Cerebellar nuclear complex (tissue), 1 donor: ENCODE measurements at places on chromosomes 7 and 10.

DNA sequence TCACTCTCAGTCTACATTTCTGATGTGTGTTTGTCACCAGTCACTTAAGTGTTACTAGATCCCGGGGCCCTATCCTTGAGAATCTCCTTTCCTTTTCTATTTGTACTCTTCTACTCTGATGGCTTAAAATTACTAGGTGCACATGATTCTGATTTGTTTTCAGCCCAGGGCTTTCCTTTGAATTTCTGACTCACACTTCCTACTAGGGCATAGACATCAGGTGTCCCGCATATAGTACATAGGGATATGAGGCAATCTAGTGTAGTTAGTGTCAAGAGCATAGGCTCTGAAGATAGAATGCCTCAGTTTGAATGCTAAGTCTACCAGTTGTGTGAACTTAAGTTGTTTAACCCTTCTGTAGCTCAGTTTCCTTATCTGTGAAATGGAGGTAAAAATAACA, 49.4 kb upstream of the LRRN3 start:
- DNase-seq = no peak

GRCh38 chr10:92327445-92328433, 36.8 kb downstream of the MARCHF5 start:
- no peak for DNase-seq

DNA sequence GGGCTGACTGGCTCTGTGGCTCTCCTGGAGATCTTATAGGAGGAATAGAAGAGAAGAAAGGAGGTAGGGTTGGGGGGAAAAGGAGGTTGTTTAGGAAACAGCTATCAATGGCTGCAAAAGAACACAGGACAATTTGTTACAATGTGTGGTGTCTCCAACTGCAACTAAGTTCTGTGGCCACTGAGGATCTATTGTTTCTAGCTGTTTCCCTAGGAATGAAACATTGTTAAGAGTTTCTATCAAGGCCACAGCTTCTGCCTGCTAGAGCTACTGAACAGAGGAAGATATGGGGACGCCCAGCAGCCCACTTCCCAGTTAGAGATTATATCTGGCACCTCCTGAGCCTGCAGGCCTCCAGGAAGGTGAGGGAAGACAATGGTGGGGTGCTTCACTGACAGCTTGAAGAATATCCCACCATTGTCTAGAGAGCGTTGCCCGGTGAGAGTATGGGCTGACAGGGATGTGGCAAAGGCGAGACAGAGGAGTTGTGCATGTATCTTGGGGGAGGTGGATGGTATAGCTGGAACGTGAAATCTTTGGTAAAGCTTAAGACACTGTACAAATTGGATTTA, 4.0 kb downstream of the SCD start:
- no peak for DNase-seq

- DNase-seq = no peak
These were observed 150.2 kb downstream of the VPS50 start for GRCh38 chr7:93382362-93382761.

GRCh38 chr10:28467615-28468014, 65.3 kb upstream of the WAC start:
- DNase-seq = no peak

GRCh38 chr10:117053482-117053881, 48.5 kb upstream of the SHTN1 start:
- no peak for DNase-seq
